ENCODE measurements at places on chromosomes 3 and 15.

- DNase-seq, result peak; percentile 97
Observed at GRCh38 chr3:55750525-55750924, 263.4 kb upstream of the WNT5A start.

GRCh38 chr3:134057654-134058110 is 28.0 kb upstream of the SLCO2A1 start:
- no peak for DNase-seq

DNA sequence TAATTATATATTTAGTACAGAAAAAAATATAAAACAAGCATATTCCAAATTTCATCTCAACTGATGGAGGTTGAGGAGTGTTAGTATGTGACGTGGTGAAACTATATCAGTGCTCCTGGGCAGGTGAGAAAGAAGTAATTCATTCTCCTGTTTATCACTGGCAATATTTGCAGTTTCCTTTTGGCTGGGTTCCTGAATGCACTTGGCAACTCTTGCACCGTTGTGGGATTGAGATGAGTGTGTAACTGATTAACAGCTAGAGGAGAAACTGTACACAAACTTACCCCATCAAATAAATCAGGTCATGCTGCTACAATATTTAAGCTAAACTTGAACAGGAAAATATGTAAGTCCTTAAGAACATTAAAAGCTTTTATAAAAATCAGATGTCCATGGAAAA is 2.1 kb upstream of the ATP13A4 start:
- DNase-seq, result no peak

- DNase-seq, result no peak
Observed at GRCh38 chr3:184558726-184559125, 2.9 kb upstream of the EPHB3 start.

GRCh38 chr3:1227111-1227510 is 134.3 kb downstream of the CNTN6 start:
- no peak for DNase-seq

DNA sequence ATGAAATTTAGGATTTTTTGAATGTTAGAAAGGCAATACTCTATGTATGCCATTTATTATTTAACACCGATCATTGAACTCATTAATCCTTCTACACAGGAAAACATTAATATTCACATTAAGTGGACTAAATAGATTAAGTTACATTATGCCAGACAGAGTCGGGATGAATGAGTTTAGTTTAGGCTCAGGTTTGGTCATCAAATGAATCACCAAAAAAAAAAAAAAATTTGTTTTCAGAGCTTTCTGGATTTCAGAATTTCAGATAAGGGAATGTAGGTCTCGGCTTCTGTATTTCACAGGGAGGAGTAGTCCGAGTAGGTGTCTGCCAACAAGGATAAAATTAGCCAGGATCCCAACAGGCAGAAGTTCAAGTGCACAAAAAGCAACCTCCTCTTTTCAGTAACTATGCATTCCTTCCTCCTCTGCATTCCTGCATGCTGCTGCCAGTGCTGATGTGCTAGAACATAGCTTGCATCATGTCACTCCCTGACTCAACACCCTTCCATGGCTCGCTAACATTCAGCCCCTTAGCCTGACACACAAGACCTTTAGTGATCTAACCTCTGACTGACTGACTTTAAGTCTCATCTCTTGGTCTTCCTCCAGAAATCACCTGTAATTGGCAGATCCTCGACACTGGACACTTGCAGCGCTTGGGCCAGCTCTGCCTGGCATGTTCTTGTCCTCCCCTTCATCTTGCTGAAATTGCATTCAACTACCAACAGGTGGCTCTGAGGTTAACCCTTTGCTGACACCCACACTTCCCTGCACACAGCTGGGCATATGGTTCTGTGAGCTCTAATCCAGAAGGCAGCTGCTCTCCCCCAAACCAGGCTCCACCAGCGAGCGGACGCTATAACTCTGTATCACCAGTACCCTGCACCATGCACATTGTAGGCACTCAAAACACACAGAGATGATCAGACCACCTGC is 145.4 kb upstream of the PROK2 start:
- DNase-seq, result peak; percentile 31

DNA sequence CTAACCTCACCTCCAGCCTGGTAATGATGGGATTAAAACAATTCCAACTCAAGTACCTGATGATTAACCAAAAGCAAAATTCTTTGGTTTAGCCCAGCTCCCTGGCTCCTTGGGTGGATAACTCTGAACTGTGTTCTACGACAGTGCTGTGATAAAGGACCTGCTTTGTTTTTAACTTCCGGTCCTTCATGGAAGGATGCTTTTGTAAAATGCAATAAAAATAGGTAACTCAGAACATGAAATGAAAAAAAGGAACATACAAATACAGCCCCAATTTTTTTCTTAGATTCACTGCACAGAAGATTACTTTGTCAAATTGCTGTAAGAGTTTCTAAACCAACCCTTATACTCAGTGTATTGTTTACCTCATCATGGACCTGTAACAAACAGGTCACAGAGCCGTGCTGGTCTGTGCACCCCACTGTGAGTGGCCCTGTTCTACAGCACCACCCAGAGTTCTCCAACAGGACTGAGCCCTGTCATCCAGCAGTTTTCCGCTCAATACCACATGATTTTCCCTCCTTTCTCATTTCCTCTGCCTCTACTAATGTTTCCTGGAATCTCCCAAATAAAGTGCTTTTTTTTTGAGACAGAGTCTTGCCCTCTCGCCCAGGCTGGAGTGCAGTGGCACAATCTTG is 4.9 kb upstream of the PCYT1A start:
- DNase-seq, result no peak

GRCh38 chr15:93088200-93088980 is 621 bp downstream of the RGMA start:
- DNase-seq, result no peak

DNA sequence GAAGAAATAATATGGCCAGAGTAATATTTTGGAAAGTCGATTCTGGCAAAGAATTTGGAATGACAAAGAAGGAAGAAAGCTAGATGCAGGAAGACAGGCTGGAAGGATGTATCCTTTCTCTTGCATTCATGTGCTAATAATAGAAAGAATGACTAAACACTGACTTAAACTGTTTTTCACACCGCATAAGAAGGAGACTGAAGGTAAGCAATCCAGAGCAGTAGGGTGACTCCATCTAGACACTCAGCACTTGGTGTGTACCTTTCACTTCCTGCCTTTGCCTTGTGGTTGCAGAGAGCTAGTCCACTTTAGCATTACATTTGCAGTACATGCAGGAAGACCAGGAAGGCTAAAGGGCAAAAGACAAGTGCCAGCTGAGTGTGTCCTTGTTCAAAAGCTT is 234.6 kb downstream of the RBMS3 start:
- DNase-seq, result peak; percentile 67

DNA sequence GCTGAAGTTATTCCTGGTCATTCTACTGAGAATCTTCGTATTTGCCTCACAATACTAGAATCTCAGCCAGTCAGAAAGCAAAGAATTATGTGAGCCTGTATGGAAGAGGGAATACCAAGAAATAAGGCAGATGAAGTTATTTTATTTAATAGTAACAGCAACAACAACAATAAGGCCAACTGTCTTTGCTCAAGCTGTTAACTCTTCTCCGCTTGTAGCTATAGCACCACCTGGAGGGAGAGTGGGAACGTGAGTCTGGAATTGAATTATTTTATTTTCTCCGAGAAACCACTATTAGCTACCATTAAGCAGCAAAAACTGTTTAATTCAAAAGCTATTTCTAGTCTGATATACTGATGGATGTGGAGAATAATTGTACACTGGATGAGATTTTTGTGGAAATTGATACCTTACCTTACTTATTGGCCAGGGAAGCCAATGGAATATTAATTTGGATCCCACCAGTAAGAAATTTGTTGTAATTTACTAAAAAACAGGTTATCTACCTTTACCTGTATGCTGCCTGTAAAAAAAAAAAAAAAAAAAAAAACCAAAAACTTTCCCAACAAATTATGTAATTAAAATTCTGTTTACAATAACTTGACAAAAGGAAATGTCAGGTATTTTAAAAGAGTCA is 50.1 kb downstream of the CALML4 start:
- peak; percentile 71 for DNase-seq

- DNase-seq, result no peak
Observed at GRCh38 chr3:160841455-160841854, 85.4 kb downstream of the PPM1L start.

DNA sequence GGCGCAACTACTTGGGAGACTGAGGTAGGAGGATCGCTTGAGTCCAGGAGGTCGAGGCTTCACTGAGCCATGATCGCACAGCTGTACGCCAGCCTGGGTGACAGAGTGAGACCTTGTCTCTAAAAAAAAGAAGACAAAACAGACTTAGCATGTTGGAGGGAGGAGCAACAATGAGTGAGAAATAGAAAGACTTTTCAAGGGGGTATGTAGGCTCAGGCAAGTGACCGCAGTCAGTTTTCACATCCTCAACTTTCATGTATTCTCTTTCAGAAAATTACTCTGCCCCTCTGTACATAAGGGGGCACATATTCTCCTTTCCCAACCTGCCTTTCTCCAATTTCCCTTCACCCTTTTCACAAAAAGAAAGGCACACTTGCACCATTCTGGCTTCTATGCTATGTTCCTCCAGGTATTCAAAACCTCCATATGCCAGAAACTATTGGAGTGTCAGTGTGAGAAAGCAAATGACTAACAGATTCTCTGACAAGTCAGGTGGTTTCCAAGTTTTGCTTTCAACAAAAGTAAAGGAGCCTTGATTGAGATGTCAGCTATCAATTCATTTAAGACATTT is 7.6 kb downstream of the NSUN3 start:
- DNase-seq, result no peak

GRCh38 chr3:171339598-171339997 is 120.6 kb downstream of the TNIK start:
- DNase-seq, result no peak

All from PC-3 (cell line).